Liver (tissue), 10 donors: ENCODE measurements at places on chromosomes 7 and 10. TPM values are rescaled to one million over a fixed set of nuclear protein-coding genes. Genes with fewer than 3 reads are reported as not detected.

DNA sequence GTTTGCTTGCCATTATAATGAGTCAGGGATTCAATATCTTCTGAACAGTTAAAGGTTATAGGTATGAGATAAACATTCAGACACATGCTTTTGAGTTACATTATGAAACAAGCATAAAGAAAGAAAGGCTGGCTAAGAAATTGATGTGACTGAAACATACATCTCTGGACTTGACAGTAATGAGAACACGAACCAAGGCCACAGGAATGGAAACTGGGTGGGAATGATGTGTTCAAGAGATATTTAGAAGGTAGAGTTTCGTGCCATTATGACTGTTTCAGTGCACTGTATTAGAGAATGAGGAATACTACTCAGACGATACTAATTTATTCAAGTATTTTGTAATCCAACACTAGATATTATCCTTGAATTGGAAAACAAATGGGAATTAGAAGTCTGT, 332.1 kb upstream of the MAGI2 start:
- no peaks in the 10 kb centered on the region for H3K4me1 ChIP-seq
- no peak overlapping the region for H3K27ac ChIP-seq
- H3K27me3 ChIP-seq = no peaks in the 10 kb centered on the region
- H3K36me3 ChIP-seq = no peaks in the 10 kb centered on the region
- no peak for DNase-seq
- H3K4me3 ChIP-seq = no peak overlapping the region

DNA sequence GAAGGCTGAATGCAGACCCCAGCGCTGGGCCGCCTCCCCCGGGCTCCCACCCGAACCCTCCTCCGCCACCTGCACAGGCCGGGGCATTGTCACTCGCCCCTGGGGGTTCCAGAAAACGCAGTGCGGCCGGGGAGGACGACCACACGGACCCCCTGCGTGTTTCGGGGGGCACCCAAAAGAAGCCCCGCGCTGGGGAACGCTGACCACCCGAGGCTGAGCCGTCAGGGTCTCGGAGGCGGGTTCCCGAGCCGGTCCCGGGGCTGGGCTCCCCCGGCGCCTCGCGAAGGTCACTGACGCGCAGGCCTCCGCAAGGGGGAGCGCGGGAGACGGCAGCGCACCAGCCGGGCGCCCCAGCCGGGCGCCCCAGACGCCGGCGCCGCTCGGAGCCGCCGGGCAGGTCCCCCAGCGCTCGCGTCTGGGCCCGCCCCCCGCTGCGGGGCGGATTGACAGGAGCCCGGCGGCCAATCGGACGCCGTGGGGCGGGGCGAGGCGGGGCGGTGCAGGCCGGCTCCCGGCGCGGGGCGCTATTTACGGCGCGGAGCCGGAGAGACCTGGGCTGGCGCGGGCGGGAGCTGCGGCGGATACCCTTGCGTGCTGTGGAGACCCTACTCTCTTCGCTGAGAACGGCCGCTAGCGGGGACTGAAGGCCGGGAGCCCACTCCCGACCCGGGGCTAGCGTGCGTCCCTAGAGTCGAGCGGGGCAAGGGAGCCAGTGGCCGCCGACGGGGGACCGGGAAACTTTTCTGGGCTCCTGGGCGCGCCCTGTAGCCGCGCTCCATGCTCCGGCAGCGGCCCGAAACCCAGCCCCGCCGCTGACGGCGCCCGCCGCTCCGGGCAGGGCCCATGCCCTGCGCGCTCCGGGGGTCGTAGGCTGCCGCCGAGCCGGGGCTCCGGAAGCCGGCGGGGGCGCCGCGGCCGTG, at the start of gene BAMBI:
TSS of gene BAMBI (plus strand) at position 554 of the 920 bp plus-strand sequence. CDS start 377 bp downstream, outside the sequence.
- no peaks in the 10 kb centered on the region for H3K27me3 ChIP-seq
- peak within 1 kb of the TSS; percentile 70 for H3K4me3 ChIP-seq
- no peaks in the 10 kb centered on the region for H3K36me3 ChIP-seq
- peak; percentile 90 for DNase-seq

DNA sequence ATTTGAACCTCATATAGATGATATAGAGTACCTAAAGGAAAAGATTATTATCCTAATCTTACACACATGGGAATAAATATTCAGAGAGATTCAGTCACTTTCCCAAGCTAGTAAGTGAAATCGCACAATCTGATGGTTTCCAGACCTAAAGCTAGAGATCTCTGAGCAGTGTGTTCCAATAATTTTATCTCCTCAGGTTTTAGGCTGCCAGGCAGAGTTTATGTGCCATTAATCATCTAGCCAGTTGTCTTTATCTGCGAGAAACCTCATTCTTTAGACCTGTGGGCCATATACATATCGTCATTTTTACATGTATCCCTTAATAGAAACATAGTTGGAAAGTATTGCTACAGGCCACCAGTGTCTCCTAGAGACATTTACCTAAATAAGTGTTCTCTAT, 647.2 kb upstream of the STEAP1 start:
- no peak overlapping the region for H3K4me3 ChIP-seq
- H3K4me1 ChIP-seq = no peaks in the 10 kb centered on the region
- H3K27ac ChIP-seq = no peak overlapping the region
- no peaks in the 10 kb centered on the region for H3K27me3 ChIP-seq

GRCh38 chr10:52639652-52640051, 132.9 kb downstream of the MBL2 start:
- no peak overlapping the region for H3K27ac ChIP-seq
- no peaks in the 10 kb centered on the region for H3K27me3 ChIP-seq
- H3K36me3 ChIP-seq = no peaks in the 10 kb centered on the region
- no peak for DNase-seq
- H3K4me1 ChIP-seq = no peaks in the 10 kb centered on the region

- H3K4me3 ChIP-seq = no peak overlapping the region
- H3K36me3 ChIP-seq = no peaks in the 10 kb centered on the region
- H3K27me3 ChIP-seq = no peaks in the 10 kb centered on the region
- H3K27ac ChIP-seq = no peak overlapping the region
Observed at GRCh38 chr10:90462749-90463470, 394.9 kb downstream of the HTR7 start.

DNA sequence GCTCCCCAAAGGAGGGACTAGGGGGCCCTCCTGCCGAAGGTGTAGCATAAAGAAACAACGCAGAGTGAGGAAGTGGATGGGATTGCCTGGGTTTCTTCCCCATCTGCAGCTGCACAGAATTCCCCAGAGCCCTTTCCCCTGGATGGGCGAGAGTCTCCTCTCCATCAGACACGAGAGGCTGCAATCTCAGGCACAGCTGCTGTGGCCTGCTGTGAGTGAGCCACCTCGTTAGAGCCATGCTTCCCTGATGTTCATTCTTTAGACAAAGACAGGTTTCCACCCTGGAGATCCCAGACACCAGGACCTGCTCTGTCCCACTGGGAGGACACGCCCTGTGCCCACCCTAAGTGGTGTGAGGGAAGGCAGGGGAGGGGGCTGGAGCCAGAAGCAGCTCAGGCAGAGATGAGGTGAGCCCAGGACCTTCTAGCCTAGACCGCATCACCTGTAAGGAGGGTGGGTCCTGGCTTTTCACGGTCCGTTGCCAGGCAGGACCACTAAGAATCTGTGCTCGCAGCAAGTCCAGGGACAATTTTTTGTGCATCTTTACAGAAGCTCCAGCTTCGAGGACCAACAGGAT, 268.6 kb upstream of the TCERG1L start:
- no peaks in the 10 kb centered on the region for H3K36me3 ChIP-seq
- H3K4me1 ChIP-seq = no peaks in the 10 kb centered on the region
- no peak overlapping the region for H3K27ac ChIP-seq

DNA sequence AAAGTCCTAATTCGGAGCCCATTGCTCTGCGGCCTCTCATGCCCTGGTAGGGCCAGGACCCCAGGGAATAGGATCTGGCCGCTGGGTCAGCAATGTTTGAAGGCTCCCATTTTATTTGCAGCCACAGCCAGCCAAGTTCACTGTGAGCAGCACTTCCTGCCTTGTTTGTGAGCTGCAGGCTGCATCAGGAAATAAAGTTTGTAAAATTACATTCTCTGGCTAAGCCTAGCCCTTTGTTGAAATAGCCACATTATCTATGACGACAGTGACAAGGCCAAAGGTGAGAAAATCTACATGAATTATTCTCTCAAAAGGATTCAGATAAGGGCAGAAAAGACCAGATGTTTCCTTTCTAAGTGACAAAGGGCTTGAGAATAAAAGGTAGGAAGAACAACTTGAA, 23.7 kb upstream of the ITGB1 start:
- no peaks in the 10 kb centered on the region for H3K36me3 ChIP-seq
- no peaks in the 10 kb centered on the region for H3K27me3 ChIP-seq
- H3K4me3 ChIP-seq = no peak overlapping the region
- H3K4me1 ChIP-seq = peaks cover 24% of the 10 kb centered on the region
- H3K27ac ChIP-seq = peak overlapping the region; percentile 91
- no peak for DNase-seq

GRCh38 chr7:28609608-28610007, 197.3 kb downstream of the CREB5 start:
- no peaks in the 10 kb centered on the region for H3K4me1 ChIP-seq
- no peaks in the 10 kb centered on the region for H3K27me3 ChIP-seq
- no peak overlapping the region for H3K4me3 ChIP-seq
- no peak for DNase-seq
- H3K27ac ChIP-seq = no peak overlapping the region

DNA sequence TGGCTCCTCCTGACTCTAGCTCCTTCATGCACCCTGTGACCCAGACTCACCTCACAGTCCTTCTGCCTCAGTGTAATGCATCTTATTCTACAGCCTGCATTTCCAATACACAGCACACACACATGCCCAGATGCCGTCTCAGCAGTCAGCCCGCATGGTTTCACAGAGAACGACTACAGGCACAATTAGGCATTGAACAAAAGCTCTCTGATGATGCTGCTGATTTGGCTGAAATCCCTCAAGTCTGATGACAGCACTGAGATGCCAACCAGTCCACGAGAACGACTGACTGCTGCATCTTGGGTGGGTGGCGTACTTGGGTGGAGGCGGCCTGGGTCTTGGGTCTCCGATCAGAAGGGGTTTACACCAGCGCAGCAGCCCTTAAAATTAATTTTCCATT, 200.4 kb downstream of the TAX1BP1 start:
- H3K4me1 ChIP-seq = no peaks in the 10 kb centered on the region
- no peaks in the 10 kb centered on the region for H3K36me3 ChIP-seq
- H3K4me3 ChIP-seq = no peak overlapping the region
- H3K27ac ChIP-seq = no peak overlapping the region
- no peak for DNase-seq
- H3K27me3 ChIP-seq = no peaks in the 10 kb centered on the region

GRCh38 chr7:12031186-12031585, 179.9 kb upstream of the TMEM106B start:
- H3K27ac ChIP-seq = no peak overlapping the region
- no peaks in the 10 kb centered on the region for H3K27me3 ChIP-seq
- H3K4me1 ChIP-seq = no peaks in the 10 kb centered on the region
- no peak overlapping the region for H3K4me3 ChIP-seq

GRCh38 chr10:98264378-98265065, 3.5 kb downstream of the LOXL4 start:
- H3K27ac ChIP-seq = no peak overlapping the region
- no peak overlapping the region for H3K4me3 ChIP-seq
- H3K27me3 ChIP-seq = no peaks in the 10 kb centered on the region
- no peak for DNase-seq
- no peaks in the 10 kb centered on the region for H3K4me1 ChIP-seq

- H3K27me3 ChIP-seq = no peaks in the 10 kb centered on the region
- DNase-seq = no peak
- no peak overlapping the region for H3K4me3 ChIP-seq
- no peak overlapping the region for H3K27ac ChIP-seq
Observed at GRCh38 chr7:38300175-38300574, 26.7 kb upstream of the TARP start.

DNA sequence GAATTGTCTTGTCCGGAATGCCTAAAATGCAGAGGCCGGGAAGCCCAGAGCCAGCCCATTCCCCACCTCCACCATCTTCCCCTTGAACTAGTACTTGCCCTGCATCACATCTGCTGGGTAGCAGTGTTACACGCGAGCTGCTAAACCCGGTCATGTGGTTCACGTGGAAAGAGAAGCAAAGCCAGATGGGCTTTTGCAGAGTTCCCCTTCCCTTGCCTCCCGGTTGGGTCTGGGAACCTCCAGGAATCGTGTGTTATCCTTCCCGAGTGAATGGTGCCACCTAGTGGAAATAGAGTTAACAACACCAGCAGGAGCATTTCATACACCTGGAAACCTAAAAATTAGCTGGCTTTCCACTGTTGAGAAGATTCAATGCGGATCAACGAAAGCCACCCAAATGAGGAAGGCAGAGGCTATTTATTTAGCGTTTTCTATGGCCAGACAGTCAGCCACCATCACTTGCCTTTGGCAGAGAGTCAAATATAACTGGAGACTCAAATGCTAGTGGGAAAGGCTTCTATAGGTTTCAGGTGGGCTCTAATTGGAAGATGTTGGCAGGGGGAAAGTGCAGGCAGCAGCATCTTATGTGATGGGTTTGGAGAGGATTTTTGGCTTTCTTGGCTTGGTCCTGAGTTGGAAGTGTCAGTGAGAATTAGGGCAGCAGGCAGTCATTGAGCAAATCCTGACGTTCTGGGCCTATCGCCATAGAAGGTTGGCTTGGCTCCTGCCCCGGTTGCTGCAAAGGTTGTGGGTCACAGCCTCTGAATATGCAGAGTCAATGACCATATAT, 12.9 kb upstream of the DENND2A start:
- H3K36me3 ChIP-seq = no peaks in the 10 kb centered on the region
- peaks cover 8% of the 10 kb centered on the region for H3K4me1 ChIP-seq
- H3K27ac ChIP-seq = peak overlapping the region; percentile 33

DNA sequence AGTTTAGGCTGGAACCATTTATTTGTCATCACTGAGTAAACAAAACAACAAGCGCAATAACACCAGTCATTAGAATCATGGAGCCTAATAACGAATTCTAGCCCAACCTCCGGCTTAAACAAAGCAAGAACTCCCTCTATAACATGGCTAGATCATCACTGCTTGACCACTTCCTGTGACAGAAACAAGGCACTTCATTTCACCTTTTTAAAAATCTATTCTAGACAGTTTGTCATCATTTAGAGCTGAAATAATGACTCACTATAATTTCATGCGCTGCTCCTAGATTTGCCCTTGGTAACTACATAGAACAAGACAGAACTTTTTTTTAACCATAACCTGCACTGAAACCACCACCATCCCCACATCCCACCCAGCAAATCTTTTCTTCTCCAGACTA, 81.3 kb downstream of the OSBPL3 start:
- no peak for DNase-seq
- no peaks in the 10 kb centered on the region for H3K36me3 ChIP-seq
- no peak overlapping the region for H3K4me3 ChIP-seq
- H3K4me1 ChIP-seq = peaks cover 4% of the 10 kb centered on the region

DNA sequence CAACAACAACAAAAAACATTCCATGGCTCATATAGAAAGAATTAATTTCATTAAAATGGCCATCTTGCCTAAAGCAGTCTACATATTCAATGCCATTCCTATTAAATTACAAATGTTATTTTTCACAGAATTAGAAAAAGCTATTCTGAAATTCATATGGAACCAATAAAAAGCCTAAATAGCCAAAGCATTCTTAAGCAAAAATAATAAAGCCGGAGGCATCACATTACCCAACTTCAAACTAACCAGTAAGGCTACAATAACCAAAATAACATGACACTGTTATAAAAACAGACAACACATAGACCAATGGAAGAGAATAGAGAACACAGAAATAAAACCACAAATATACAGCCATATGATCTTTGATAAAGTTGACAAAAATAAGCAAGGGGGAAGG, 330.4 kb downstream of the KIF20B start:
- H3K4me1 ChIP-seq = no peaks in the 10 kb centered on the region
- no peak overlapping the region for H3K4me3 ChIP-seq
- DNase-seq = no peak
- no peaks in the 10 kb centered on the region for H3K36me3 ChIP-seq
- H3K27ac ChIP-seq = no peak overlapping the region

The CDNF gene
- 1.5 TPM for total RNA-seq

The VIPR2 gene
- 0.05 TPM for total RNA-seq

The CDHR1 gene
- 0.51 TPM for total RNA-seq

The WAC gene
- 48.7 TPM for total RNA-seq

The ETV1 gene
- total RNA-seq = 3.8 TPM

The RBP4 gene
- 1,174 TPM for total RNA-seq

The IL6 gene
- not detected for total RNA-seq

The CPA2 gene
- total RNA-seq = not detected

The FGL2 gene
- total RNA-seq = 21.7 TPM

The EPHA1 gene
- total RNA-seq = 21.0 TPM

The FAM180A gene
- total RNA-seq = 0.19 TPM
